Nephron progenitor cell (in vitro differentiated cells): ENCODE measurements at places on chromosomes 3 and 15.

DNA sequence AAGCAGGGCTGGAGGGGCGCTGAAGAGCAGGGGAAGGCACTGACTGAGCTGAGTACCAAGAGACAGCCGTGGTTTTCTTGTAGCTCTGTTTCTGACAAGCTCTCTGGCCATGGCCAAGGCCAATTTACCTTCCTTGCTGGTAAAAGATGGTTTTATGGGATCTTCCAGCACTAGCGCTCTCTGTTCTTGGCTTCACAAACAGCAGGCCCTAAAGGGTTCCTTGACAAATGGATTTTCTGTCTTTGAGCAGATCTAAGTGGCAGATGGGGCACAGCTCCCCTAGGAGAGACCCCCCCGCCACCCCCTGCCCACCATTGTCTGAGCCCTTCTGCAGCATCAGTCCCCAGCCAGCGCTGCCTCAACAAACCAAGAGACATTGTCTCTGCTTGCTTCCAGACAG, 66.6 kb downstream of the GAP43 start:
- no peak for DNase-seq

DNA sequence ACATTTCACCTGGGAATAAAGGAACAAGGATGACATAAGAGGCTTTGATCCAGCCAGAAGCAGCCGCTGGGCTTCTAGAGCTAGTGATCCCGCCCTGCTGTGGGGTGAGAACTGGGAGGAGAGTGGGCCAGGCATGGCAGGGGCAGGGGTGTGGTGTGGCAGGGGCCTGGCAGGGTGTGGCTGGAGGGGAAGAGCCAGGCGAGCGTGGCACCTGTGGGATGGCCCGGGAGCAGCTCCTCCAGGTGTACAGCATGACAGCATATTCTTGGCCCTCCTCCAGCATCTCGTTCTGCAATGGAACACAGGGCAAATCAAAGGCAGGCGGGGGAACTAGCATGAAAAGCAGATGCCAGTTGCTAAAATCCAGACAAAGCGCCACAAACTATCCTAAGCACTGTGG, 35.5 kb downstream of the CYFIP1 start:
- no peak for DNase-seq

DNA sequence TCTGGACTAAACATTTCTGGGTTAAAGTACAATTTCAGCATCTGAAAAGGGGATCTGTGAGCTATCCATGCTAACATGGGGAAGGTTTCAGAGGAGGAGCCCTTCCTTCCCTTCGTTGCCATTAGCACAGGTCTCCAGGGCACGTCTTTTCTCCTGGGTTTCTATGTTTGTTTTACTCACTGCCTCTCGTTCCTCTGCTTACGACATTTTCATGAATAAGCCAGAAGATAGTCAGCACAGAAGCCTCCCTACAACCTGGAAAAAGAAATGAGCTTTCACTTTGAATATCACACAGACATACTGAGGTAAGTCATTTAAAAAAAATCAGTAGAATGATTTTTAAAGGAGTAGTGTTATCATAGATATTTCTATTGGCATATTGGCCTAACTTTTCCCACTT, 117.2 kb upstream of the KCNMB2 start:
- DNase-seq = no peak

- DNase-seq = no peak
These were observed 282.8 kb downstream of the CTNNB1 start for GRCh38 chr3:41482134-41482533.

DNA sequence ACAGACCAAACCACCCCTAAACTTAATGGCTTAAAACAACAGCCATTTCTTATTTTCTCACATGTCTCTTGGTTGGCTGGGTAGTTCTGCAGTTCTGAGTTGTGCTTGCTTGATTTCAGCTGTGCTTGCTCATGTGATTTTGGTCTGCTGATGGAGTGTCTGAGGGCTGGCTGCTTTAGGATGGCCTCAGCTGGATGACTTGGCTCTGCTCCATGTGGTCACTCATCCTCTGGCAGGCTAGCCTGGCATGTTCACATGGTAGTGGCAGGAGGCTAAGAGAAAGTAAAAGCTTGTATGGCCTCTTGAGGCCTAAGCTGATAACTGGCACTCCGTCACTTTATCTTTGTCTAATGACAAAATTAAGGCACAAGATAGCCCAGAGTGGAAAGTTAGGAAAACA, 4.1 kb downstream of the SV2B start:
- DNase-seq = no peak

DNA sequence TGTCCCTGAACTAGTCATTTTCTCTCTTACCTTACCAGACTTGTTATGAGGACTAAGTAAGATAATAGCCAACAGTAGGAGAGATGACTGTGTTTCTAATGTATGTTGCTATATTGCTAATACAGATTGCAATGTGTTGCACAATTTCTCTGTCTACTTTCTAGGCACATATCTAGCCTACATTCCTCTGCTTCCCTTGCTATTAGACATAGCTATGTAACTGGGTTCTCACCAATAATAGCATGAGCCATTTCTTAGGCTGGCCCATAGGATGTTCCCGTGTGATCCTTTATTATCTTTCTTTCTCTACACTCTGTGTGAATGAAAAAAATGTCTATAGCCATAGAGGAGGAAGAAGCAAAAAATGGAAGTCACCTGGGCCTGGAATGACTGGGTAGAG, 6.8 kb upstream of the LRRN1 start:
- no peak for DNase-seq

GRCh38 chr3:125024817-125025216, 31.0 kb downstream of the HEG1 start:
- DNase-seq = no peak

- no peak for DNase-seq
These were observed 449.8 kb upstream of the TPRG1 start for GRCh38 chr3:188721990-188722389.

DNA sequence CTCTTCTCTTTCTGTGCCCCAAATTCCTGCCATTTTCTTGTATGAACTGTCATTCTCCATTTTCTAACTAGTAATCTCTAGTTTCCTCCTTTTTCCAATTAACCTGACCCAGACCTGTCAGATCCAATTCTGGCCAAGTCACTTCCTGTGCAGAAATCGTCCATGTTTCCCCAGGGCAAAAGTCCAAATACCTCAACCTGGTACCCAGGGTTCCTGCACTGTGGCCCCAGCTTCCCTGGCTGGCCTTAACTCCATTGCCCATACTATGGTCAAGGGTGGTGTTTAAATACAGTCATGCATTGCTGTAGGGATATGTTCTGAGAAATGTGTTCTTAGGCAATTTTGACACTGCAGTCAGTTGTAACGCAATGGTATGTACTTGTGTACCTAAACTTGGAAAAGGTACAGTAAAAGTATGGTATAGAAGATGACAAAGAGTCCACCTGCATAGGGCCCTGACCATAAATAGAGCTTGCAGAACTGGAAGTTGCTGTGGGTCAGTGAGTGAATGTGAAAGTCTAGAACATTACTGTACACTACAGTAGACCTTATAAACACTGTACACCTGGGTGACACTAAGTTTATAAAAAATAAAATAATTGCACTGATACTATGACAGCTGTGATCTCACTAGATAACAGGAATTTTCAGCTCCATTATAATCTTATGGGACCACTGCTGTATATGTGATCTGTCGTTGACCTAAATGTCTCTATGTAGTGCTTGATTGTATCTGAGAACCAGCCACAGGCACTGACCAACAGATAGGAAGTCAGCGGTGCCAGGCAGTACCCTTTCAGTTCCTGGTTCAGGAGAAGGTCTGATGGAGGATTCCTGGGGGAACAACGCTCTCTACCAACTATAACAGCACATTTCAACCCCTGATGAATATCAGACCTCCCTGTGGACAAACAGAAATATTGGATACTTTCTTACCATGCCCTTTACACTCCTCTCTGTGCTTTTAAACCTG, 336.1 kb upstream of the PROK2 start:
- DNase-seq = no peak

DNA sequence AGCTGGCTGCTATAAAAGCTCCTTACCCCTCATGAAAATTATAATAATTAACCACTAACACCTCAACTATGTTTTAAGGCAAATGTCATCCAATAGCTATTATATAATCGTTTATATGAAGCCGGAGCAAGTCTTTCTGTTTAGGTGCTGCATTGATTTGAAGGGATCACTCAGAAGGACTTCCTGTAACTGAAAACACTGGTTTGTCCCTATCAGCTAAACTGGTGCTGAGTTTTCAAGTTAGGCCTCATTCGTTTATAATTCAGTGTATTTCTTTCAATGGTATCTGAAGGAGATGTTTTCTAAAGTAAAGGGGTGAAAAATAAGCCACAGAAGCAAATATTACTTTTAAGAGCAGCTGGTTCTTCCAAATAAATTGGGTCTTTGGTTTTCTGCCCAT, 14.2 kb downstream of the MEIS2 start:
- no peak for DNase-seq

- DNase-seq = no peak
These were observed 18.9 kb downstream of the GREM1 start for GRCh38 chr15:32736701-32737061.

DNA sequence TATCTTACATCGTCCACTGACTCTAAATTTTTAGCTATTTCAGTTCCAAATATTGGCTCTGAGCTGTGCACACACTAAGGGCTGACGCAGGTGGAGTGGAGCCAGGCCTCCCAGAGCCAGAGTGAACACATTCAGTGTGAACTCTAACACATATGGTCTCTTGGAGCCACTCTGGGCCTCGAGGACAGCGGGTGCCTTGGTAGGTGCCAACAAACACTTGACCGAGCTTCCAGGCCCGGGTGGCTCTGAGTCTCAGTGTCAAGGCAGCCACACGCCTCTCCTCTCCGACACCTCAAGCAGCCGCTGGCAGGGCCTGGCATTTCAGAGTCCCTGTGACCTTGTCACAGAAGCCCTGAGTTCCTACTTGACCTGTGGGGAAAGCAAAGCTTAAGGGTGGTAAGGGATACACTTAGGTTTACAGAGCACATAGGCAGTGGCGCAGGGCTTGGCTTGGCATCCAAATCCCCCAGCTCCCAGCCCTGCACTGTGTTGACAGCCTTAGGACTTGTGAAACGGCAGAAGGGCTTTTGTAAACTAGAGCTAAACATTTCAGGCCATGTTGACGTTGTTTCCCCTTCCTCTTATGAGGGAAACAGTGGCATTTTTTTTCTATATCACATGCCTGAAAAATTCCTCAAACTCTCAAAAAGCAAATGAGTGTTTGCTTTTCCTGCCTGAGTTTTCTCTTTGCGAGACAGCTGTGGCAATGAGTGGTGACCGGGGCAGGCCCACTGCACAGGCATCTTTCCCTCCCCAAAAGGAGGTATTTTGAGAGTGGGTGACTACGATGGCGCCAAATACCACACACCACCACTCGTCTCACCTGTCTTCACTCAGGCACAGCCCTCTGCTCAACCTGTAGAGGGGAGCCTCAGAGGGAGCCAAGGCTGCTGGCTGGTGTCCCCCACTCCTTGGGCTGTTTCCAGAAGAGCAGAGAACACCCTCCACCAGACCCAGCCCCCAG, 60.8 kb downstream of the DAPK2 start:
- no peak for DNase-seq
